ENCODE measurements at places on chromosomes 7 and 10.

DNA sequence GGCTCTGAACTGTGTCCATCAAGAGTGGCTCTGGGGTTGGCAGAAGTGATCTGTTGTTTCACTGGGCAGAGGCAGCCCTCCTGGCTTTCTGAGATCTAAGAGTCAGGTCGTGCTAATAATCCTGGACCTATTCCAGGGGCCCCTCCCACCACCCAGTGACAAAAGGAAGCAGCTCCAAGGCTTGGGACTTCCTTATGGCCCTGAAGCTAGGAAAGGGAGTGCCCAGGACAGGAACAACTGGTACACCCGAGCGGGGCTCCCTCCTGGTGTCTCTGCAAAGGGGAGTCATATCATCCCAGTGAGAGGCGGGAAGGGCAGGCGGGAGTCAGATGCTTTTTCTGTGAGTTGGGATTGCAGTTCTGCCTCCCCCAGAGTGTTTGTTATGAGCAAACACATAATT, 32.3 kb downstream of the RPS24 start:
- DNase-seq: no peak

DNA sequence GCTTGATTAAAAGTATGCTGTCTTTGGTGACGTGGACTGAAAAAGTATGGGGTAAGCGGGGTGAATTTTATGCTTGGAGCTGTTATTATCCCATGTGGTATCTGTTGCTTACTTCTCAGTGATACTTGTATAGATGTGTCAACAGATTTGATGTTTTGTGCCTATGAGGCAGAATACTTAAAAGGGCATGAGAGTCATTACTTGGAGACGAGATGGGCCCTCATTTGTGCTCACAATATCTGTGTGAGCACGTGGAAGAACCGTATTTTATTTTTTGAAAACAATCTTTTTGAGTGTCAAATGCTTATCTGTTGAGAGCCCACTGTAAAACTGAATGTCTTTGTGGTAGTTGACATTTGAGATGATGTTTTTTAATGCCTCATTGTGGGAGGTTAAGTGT, 281.9 kb downstream of the EXOC4 start:
- DNase-seq: no peak

- DNase-seq: no peak
Observed at GRCh38 chr10:104025524-104025923, 58.6 kb downstream of the SLK start.

DNA sequence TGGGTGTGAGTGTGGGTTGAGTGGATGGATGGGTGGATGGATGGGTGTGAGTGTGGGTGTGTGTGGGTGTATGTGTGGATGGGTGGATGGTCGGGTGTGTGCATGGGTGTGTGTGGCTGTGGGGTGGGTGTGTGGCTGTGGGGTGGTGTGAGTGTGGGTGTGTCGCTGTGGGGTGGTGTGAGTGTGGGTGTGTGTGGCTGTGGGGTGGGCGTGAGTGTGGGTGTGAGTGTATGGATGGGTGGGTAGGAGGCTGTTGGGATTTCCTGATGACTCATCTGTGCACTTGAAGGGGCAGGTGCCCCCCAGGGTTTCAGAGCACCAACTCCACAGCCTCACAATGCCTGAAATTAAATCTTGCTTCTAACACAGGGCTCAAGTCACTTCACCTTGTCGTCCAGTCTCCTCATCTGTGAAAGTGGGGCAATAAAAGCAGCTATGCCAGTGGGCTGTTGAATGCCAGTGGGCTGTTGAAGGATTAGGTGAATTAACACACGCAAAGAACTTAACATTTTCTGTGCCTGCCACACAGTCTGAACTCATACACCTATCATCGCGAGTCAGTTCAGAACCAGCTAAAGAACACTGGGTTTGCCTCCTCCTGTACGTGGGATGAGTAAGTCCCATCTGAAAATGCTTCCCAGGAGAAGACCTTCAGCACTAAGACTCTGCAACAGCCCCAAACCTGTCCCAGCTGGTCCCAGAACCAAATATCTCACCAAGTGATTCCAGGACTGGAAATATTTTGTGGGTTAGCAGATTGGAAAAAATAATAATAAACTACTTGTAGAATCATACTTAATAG, 32.0 kb downstream of the SFMBT2 start:
- no peak for DNase-seq

- no peak for DNase-seq
Observed at GRCh38 chr7:94998266-94999068, 91.1 kb downstream of the PPP1R9A start.

DNA sequence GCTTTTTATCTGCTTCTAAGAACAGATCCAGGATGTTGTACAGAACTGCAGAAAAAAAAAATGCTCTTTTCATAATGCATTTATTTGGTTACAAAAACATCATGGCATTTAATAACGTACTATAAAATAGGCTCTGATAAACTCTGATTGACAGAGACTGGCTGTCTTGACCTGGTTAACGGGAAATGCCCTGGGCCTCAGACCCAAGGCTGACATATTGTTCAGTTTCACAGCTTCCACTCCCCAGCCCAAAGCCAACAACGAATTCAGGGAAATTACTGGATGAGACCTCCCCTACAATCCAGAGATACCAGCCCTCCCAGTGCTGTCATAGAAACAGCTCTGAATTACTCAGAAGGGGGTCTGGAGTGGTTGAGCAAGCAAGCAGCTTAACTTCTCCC, 260.1 kb downstream of the CREB5 start:
- no peak for DNase-seq

DNA sequence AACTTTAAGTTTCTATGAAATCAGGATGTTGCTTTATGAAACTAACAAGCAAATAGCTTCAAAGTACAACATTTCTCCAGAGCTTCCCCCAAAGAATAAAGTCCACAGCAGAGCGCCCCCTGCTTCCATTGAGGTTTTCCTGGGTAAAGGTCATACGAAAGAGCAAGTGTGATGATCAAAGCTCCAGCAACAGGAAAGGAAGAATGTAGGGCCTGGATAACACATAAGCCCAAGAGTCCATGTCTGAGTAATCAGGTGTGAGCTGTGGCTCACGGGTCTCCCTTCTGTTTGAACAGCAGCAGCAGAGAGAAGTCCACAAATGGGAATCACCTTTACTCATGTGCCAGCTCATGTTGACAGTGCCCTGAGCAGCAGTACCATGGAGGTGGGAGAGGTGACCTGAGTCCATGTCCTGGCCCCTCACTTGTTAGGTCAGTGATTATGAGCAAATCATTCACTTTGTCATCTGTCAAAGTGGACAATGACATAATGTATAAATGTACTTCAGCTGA, 50.5 kb downstream of the MRPL32 start:
- DNase-seq: no peak

- no peak for DNase-seq
Observed at GRCh38 chr7:144830024-144830785, 5.6 kb downstream of the TPK1 start.

GRCh38 chr7:86939197-86939814, 120.1 kb downstream of the ELAPOR2 start:
- DNase-seq: peak; percentile 55

DNA sequence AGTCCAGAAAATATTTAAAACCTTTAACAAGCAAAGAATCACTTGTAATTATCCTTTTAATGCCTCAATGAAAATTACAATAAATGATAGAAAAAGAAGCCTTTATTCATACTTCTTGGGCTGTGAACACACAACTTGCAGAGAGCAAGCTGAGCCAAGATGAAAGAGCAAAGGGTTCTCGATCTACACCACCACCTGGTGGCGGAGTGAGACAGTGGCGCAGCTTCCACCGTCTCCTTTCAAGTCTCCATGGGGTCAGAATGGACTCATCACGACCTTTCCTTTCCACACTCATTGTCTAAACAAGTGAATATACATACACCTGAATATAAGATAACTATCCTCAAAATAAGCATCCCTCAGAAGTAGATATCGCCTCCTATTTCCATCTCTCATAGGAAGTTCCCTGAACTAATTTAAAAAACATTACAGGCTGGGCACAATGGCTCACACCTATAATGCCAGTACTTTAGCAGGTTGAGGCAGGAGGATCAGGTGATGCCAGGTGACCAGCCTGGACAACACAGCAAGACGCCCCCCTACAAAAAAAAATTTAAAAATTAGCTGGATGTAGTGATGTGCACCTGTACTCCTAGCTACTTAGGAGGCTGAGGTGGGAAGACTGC, 40.7 kb downstream of the ATE1 start:
- DNase-seq: peak; percentile 9

DNA sequence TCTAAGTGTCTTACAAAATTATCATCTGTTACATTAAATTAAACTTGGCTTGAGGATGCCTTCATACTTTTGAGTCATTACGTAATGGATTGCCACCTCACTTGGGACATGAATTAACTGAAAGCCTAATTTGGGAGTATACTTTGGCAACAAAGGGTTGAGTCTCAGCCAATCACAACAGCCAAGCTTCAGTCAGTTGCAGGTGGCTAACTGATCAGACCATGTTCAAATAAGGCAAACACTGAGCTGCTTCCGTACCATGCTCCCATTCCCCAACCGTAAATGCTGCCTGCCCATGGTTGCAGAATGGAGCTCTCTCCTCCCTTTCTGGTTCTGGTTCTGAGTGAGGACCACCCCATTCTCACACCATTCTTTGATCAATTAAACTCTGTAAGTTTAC, 92.9 kb upstream of the STK17A start:
- no peak for DNase-seq

GRCh38 chr7:86833360-86833759, 189.7 kb downstream of the GRM3 start:
- DNase-seq: no peak

- DNase-seq: no peak
Observed at GRCh38 chr7:151028948-151029501, 775 bp downstream of the ABCB8 start.

DNA sequence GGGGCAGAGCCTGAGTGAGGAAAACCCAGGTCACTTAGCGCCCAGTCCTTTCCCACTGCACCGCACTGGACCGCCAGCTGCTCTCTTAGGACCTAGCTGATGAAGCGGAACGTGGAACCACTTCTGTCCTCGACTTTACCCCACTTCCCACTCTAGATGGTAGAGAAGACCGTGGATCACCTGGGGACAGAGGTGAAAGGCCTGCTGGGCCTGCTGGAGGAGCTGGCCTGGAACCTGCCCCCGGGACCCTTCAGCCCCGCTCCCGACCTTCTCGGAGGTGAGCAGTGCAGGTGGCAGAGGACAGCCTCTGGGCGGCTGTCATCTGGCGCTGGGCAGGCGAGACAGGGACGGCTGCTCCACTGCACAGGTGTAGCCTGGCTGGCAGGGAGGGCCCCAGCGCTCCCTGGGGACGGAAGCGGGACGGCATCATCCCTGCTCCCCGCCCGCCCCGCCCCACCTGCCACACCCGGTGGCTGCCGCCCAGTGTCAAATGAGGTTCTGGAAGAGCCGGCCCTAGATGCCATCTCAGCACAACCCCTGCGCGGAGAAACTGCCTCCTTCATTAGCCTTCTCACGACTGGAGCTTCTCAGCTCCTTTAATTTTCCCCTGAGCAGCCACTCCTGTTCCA, 11.7 kb downstream of the PLAC9 start:
- peak; percentile 58 for DNase-seq

DNA sequence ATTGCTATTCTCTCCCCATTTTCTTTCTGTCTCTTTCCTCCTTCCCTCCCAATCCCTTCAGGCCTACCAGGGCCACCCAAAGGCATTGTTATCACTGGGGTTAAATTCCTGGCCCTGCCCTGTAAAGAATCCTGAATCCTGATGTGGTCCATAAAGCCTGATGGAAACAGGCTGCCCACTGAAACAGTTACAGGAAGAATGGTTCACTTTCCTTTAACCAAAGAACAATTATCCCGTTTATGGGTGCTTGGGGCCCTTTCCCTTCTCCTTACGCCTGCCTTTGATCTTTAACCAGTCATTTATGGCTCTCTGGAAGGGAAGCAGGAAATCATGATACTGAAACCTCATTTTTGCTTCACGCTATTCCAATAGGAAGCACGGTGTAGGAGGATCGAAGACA, 273.1 kb upstream of the NEBL start:
- no peak for DNase-seq

GRCh38 chr7:102205915-102206314, 80.8 kb upstream of the SH2B2 start:
- no peak for DNase-seq

DNA sequence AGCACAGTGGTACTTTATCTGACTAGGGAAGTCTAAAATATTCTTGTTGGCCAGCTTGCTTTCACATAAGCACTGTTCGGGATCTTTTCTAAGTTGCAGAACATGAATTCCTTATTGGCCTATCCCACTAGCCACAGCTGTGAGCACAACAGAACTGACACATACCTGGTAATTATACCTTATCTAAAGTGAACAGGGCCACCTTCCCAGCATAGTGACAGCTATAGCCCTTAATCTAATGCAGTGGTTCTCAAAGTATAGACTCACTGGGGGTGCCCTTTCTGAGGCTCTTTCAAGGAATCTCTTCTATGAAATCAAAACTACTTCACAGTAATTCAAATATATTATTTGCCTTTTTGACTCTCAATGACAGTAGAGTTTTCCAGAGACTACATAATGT, 184.7 kb upstream of the KAT6B start:
- no peak for DNase-seq

- no peak for DNase-seq
Observed at GRCh38 chr7:105675934-105676371, 94.7 kb upstream of the EFCAB10 start.

DNA sequence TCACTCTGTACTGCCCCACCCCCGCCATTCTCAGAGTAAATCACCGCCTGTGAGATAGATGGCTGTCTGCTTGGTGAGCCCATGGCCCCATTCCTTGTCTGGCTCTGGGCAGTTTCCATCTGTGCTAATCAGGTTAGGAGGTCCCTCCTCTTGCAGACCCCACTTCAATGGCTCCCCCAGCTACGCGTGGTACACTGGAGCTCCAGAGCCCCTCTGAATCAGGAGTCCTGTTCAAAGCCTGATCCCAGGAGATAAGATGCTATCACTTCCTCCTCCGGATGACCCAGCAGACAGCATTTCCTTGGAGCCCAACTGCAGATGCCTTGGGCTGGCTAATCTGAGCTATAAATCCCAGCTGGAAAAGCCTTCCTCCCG, 122.3 kb downstream of the SH3PXD2A start:
- no peak for DNase-seq

DNA sequence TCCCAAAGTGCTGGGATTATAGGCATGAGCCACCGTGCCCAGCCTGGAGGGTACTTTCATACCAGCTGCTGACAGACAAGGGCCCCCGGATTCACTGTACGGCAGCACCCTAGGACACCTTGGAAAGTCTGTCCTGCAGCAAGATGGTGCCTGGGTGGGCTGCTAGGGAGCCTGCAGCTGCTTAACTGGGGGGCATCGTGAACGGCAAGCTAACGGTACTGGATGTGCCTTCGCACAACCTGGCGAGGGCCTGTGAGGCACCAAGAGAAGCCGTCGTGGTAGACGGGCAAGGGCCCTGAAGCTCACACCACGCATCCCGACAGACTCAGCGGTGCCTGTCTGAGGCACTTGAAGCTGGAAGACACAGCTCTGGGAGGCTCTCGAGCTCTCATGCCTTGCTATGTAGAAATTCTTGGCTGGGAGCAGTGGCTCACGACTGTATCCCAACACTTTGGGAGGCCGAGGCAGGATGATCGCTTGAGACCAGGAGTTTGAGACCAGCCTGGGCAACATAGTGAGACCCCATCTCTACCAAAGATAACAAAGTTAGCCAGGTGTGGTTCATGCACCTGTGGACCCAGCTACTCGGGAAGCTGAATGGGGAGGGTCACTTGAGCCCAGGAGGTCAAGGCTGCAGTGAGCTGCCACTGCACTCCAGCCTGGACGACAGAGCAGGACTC, 9.4 kb downstream of the BRAT1 start:
- no peak for DNase-seq

GRCh38 chr10:84903320-84903719, 574.9 kb downstream of the CCSER2 start:
- no peak for DNase-seq

GRCh38 chr10:28949005-28950004, 272.0 kb downstream of the BAMBI start:
- no peak for DNase-seq
